EH (cell line): ENCODE measurements at places on chromosomes 3 and 15.

- DNase-seq = peak; percentile 60
These were observed 20.5 kb downstream of the ALCAM start for GRCh38 chr3:105387122-105387751.

GRCh38 chr3:168051070-168051469, 44.7 kb downstream of the GOLIM4 start:
- no peak for DNase-seq

- DNase-seq = no peak
These were observed 99.9 kb upstream of the CCDC80 start for GRCh38 chr3:112740835-112741234.

GRCh38 chr3:149366031-149366430, 11.4 kb downstream of the TM4SF1 start:
- DNase-seq = no peak

DNA sequence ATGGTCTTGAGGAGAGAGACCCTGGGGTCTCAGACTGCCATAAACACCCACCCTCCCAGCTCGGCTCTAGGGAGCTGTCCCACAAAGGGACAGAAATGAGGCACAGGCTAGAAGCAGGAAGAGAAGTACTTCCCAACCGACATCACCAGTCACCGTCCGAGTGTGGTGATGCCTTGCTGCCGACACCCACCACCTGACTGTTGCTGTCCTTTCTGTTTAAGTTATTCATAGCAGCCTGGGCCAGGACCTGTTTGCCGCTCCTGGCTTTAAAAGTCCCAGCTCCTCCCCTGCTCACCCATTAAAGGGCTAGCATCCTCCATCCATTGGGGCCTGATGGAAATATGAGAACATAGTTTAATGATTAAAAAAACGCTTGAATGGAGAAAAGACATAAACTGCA, 13.2 kb upstream of the SPG11 start:
- DNase-seq = no peak

DNA sequence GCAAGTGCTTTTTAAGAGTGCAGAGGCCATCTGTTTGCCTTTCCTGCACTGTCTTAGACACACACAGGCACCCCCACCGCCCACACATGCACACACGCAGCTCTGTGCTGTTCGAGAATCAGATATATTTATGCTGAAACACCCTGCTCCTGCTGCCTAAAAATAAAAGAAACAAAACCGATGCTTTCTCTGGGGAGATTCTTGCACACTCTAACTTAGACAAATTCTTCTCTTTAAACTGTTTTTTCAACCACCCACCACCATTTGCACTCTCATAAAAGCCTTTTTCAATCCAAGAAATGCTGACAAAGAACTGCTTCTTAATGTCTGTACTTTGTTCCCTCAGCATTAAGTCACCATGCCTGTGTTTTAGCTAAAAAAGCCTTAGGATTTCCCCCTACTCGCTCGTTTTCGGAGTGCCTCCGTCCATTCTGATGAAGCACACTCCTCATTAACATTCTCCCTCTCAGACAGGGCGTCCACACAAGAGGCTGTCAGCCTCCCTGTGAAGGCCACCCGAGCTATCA, 26.2 kb downstream of the SLC12A8 start:
- peak; percentile 38 for DNase-seq

- DNase-seq = no peak
These were observed 247.6 kb upstream of the LRTM1 start for GRCh38 chr3:55175423-55175822.

- no peak for DNase-seq
These were observed 344.6 kb upstream of the UBE2E2 start for GRCh38 chr3:22858486-22858885.

DNA sequence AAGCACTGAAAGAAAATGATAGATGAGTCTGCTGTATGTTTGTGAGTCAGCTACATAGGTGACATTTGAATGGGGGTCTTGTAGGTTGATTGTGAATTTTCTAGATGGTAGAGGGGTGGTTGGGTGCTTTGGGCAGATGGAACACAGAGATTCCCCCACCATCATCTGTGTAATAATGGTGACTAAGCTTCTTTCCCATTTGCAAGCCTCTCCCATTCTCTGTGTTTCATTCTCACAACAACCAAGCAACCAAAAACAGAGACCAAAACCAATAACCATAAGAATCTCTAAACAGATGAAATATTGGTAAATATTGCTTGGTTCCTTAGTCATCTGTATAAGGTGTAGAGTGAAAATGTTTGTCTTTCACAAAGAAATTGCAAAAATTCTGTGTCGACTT, 17.8 kb upstream of the UTS2B start:
- no peak for DNase-seq

DNA sequence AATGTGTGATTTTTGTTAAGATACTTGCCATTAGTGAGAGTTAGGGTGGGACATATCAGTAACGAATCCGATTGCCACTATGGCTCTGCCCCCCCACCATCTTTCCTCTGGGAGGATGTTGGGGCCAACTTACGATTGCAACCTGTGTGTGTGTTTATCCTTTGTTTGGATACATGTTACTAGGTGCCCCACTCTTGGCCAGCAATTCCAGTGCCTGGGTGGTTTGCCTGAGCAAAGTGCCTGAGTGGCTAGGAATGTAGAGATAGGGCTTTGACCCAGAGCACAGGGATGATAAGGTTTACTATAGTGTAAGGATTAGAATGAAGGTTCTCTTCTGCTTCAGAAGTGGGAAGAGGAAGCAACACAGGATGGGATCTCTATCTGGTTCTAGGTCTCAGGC, 231.8 kb downstream of the TP63 start:
- DNase-seq = no peak

GRCh38 chr3:43515208-43515917, 106.4 kb downstream of the ANO10 start:
- DNase-seq = no peak

- no peak for DNase-seq
These were observed 49.5 kb upstream of the CMSS1 start for GRCh38 chr3:99768126-99768525.

GRCh38 chr3:146177519-146177918, 16.5 kb upstream of the PLOD2 start:
- DNase-seq = peak; percentile 22

- DNase-seq = no peak
These were observed 31.2 kb upstream of the SRP14 start for GRCh38 chr15:40070166-40070557.

DNA sequence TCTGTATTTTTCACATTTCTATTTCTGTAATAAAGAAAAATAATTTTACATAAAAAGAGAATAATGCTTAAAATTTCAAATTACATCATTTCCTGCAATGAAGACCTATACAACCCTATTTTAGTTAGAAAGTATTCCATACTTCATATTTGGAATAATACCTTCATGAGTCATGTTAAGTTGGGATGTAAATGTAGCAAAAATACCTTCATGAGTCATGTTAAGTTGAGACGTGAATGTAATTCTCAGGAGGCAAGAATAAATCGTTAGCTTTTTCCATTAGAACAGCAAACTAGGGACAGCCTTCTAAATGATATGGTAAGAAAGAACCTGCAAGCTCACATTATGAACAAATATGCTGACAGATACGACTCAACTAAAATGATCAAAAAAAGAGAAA, 91.9 kb downstream of the NAALADL2 start:
- peak; percentile 88 for DNase-seq

GRCh38 chr3:88758676-88759075, 348.7 kb upstream of the EPHA3 start:
- DNase-seq = no peak

- DNase-seq = peak; percentile 57
These were observed 23.2 kb downstream of the ZNF148 start for GRCh38 chr3:125351814-125352456.

- DNase-seq = no peak
These were observed 66.1 kb downstream of the KLF15 start for GRCh38 chr3:126291061-126291460.

DNA sequence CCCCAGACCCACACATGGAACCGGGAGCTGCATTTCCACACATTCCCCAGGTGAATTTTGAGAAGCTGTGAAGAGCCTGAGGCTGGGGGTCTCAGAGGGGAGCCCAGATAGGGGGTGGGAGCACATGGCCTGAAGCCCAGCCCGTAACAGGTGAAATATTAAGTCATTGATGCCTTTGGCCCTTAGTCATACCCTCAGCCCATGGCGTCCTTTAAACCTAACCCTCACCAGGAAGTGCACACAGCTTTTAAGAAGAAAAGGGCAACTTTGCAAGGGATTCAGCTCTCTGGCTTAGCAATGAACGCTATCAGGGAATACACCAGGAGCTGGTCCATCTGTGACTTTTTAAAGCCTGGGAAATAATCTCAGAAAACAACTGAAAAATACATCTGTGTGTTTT, 40.6 kb downstream of the WNT7A start:
- no peak for DNase-seq
